ENCODE measurements at places on chromosomes 2 and 18.

DNA sequence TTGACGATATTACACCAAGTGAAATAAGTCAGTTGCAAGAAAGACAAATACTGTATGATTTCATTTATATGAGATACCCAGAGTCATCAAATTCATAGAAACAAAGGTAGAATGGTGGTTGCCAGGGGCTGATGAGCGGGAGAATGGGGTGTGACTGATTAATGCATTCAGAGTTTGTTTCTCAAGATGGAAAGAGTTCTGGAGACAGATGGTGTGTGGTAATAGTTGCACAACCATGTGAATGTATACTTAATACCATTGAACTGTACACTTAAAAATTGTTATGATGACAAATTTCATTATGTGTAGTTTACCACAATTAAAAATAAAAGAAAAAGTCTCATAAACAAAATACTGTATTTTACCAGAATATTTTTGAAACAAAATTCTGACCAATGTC is 117.3 kb downstream of the PIGN start:
- no peak for DNase-seq

DNA sequence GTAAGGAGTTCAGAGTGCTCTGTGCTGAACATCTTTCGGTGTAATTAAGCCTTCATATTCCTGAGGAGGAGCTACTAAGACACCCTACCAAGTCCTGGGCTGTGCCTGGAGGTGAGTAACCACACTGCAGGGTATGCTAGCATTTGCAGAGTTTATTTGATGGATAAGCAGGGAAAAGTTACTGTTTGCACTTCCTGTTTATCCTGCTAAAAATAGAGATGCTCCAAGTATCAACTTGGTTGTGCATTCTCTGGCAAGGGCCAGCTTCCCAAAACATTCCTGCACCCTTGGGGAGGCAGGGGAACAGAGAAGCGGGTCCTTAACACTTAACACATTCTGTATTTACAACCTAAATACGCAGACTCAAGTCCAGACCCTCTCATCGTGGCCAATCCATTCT is 49.8 kb downstream of the PARD6G start:
- no peak for DNase-seq

DNA sequence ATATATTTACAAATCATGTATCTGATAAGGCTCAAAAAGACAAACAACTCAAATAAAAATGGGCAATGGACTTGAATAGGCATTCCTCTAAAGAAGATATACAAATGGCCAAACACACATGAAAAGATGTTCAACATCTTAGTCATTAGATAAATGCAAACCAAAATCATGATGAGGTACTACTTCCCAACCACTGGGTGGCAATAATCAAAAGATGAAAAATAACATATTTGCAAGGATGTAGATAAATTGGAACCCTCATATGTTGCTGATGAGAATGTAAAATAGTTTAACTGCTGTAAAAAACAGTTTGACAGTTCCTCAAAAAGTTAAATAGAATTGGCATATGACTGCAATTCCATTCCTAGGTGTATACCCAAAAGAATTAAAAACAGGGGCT is 132.3 kb downstream of the TTC32 start:
- no peak for DNase-seq

GRCh38 chr18:3722649-3723433 is 272.9 kb downstream of the TGIF1 start:
- no peak for DNase-seq

GRCh38 chr18:76658627-76659026 is 163.6 kb upstream of the ZNF516 start:
- peak; percentile 1 for DNase-seq

- peak; percentile 53 for DNase-seq
These were observed 16.2 kb downstream of the INPP4A start for GRCh38 chr2:98460573-98461497.
